ENCODE measurements at places on chromosomes 3 and 15.

DNA sequence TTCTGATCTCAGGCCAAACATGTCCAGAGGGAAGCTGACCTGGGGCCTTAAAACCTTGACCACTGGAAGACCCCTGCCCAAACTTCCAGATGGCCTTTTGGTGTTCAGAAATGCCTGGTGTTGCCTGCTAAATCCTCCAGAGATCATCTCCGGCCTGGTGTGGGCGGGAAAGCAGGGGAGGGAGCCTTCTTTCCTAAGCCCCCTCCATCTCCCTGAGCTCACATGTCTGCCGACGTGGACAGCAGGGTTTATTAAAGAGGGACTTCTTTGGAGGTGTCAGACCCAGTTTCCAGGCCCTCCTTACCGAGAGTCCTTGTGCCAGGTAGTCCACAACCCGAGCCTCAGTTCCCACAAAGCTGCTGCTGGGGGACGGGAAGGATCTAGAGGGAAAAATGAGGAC lies 55.9 kb upstream of the SLC6A1 start:
- no peak for DNase-seq

- no peak for DNase-seq
These were observed 5.5 kb upstream of the ITIH3 start for GRCh38 chr3:52788890-52789745.

DNA sequence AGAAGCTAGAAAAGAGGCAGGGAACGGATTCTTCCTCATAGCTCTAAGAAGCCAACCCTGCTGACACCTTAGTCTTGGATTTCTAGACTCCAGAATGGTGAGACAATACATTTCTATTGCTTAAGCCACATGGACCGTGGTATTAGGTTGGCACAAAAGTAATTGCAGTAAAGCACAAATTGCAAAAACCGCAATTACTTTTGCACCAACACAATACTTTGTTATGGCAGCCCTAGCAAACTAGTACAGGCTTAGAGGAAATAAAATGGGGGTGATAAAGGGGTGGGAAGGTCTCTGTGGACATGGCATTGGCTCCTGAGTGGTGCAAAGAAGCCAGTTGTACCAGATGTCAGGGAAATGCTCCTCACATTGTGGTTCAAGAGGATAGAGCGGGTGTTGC lies 56.0 kb downstream of the SLC7A14 start:
- no peak for DNase-seq

DNA sequence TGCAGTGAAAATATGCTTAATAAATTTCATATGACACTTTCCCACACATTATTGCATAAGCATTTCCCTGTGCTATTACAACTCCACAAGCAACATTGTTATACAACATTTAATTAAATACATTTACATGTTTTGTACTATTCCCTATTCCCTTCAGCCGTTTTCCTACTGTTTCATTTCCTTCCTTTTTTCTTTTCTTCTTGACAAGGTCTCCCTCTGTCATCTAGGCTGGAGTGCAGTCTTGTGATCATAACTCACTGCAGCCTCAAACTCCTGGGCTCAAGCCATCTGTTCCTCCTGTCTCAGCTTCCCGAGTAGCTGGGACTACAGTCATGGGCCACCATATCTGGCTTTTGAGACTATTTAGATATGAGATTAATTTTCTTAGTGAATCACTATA lies 254.7 kb downstream of the NFKBIZ start:
- DNase-seq: peak; percentile 53

DNA sequence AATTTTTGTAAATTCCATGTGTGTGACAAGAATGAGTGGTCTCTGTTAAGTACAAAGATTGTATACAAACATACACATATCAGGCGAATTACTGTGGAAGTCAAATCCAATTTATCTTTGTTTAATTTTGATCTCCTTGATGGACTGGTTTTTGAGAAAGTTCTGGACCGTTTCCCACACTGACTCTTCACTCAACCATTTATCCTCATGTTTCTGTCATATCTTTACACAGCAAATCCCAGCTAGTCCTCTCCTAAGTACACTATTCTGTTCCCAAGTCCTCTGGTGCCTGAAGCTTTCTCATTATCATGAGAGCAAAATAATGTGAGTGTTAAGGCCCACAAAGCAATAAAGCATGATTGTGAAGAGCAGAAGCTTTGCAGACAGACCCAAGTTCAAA lies 189.9 kb downstream of the WNT5A start:
- no peak for DNase-seq

DNA sequence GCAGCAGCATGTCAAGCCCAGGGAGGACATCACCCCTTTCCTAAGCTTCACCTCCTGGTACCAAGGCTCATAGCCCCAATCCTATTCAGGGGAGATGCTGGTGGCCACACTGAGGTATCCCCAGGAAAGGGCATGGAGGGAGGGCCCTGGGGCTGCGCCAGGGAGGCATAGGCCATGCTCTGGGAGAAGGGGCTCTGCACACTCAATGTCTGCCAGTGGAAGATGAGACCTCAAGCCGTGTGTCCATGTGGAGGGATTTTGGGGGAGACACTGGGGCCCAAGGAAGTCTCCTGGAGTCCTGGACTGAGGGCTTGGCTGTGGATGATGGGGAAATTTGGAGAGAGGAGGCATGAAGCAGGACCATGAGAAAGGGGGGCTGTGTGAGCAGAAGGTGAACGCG lies 21.2 kb upstream of the PRR23E start:
- DNase-seq: no peak

DNA sequence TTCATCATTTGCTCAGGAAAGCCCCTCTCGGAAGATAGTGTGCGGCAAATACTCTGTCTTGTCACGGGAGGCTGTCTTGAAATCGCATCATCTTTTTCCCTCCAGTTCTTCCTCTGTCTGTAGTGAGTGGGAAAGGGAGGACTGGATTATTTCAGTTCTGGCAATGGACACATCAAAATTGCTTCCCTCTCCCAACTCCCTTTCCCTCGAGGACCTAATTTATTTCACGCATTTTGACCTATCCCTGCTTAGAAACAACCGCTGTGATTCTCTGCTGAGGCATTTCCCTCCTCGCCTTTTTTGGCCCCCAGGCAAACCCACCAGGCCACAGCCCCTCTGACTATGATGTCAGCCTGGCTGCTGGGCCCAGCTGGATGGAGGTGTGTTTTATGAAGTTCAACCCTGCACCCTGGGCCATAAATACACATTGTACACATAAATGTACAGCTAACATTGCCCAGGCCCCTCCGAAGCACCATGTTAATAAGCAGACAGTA lies 138.7 kb upstream of the LRTM1 start:
- DNase-seq: no peak

Measured in upper lobe of left lung (tissue), 6 donors.